ENCODE measurements at places on chromosomes 2 and 18.

GRCh38 chr2:224401641-224402342 is at the start of gene FAM124B:
FAM124B (minus strand) TSS chr2:224402107; CDS start chr2:224401768, 339 bp downstream.
- no peak for DNase-seq

GRCh38 chr2:118686346-118686745 is 161.1 kb downstream of the EN1 start:
- no peak for DNase-seq

DNA sequence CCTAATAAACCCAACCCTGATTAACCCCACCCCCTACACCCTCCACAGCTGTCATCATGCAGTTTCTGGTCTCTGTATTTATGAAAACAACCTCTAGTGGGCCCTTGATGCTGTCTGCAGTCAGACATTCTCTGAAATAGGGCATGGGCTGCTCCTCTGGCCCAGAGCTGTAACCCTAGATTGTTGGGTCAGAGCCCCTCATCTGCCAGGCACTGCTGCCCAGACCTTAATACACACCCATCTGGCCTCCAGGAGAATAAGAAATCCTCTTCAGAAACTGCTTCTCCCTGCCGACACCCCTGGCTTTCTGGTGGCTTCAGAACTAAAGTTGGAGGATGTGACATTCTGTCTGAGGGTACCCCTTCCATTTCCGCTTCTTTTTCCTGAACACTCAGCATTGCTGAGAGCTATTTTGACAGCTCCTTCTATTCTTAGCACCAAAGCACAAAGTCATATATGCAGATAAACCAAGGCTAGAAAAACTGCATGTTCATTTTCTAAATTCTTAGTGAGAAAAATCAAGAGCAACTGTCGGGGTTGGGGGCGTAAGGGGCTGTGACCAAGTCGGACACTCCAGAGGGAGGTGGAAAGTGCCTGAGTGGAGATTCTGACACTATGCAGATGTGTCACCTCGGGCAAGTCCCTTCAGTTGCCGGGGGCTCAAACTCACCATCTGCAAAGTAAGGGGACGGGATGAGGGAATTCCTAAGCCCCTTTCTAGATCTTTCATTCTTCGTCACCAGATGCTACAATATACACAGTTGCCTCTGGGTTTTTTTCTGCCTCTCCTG is 28.7 kb downstream of the SRSF7 start:
- peak; percentile 68 for DNase-seq

- DNase-seq = no peak
These were observed 124.2 kb downstream of the NFATC1 start for GRCh38 chr18:79519751-79520477.

DNA sequence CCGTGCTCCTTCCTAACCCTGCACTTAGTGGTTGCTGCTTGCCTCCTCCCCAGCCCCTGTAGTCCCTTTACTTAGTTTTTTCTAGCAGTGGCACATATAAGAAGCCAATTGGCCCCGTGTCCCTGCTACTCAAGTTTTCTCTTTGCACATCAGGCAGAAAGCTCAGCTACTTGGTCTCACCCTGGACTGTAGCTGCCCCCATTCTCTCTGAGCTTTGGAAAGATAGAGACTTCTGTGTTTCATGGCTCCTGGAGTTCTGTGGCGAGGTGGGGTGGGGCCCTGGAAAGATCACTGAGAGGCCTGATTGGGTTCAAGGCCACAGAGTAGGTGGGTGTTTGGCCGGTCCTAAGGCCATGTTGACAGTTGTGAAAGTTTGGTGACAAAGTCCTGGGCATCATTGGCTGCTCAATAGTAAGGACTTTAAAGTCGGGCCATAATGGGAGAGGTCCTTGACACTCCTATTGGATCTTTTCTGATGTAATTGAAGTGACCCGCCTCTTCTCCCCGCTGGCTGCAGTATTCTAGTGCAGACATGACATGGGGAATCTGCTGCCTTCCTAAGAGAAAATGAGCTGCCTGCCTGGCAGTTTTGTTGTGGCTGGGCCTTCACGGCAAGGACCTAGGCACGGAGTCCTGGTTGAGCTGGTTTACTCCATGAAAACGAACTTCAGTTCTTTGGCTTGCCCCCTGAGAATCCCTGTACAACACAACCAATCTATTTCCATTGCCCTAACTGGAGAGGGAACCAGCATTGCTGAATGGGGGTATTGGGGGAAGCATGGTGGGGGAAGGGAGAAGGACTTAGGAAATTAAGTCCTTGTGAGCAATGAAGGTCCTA is 26.2 kb upstream of the CYP27A1 start:
- DNase-seq = no peak

DNA sequence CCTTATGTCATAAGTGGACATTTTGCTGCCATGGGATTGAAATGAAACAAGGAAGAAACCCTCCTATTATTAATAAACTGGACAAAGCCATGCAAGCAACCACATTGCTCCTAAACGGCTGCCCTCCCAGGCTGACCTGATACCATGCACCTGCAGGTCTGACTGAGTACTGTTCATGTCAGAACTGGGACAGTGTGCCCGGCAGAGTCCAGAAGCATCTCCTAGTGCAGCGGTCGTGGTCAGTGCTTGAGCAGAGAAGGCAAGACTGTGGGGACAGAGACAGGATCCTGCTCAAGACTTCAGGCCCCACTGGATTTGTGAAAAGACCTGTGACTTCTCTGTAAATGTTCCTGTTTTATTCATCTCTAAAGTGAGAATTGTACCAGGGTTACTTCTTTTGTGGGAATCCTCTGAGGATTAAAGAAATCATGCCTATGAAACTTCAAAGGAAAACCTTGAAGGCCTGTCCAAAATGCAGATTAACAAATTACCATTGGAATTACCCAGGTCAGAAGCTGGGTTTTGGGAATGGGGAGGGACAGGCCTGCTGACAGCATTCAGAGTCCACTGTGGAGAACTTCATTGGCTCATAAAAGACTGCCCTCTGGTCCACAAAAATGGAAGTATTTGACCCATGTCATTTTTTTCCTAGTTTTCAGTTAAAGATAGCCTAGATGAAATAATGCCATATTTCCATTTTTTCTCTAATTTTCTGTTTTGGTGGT is 13.9 kb downstream of the RNF144A start:
- DNase-seq = no peak

GRCh38 chr2:227774011-227774624 is 28.4 kb downstream of the SCYGR8 start:
- DNase-seq = peak; percentile 64

DNA sequence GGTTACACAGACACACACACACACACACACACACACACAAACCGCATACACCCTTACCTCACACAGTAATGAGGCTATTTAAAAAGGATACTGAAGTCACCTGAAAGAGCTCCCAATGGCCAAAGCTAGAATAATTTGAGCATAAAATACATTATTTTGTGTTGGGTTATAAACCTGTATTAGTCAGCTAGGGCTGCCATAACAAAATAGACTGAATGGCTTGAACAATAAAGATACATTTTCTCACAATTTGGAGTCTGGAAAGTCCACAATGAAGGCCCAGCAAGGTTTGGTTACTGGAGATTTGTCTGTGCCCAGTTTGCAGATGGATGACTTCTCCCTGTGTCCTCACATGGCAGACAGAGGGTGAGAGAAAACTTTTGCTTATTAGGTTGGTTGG is 605.4 kb upstream of the REG3G start:
- no peak for DNase-seq

DNA sequence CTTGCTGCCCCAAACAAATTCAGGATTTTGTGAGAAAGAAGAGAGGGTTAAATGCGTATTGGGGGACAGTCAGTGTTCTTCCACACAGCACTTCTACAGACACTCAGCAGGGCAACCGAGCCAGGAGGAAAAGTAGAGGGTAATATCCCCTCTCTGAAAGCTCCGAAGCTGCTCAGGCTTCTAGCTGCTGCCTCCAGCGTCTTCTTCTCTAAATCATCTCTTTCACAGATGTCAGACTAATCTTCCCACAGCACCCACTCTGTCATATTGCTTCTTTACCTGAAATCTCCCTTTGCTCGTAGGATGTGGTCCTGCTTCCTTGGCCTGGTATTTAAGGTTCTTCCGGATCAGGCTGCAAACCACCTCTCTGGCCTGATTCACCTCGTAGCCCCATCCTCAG is 117.6 kb upstream of the HAAO start:
- no peak for DNase-seq

DNA sequence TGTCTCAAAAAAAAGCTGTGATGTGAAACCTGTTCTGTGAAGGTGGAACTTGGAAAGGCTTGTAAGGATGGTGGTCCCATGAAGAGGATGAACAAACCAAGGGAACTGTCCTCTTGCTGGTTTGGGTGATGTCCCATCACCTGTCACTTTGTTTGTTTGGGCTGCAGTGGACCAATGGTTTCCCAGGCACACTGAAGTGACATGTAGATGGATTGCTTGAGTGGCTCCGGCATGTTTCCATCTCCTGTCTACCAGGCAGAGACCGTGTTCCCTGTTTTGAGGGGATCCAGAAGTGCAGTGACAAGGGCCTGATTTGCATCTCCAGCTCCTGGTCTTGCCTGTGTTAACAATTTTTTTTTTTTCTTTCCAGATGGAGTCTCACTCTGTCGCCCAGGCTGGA is 8.9 kb downstream of the NEDD4L start:
- DNase-seq = no peak

- no peak for DNase-seq
These were observed 297.8 kb downstream of the MYCN start for GRCh38 chr2:16238001-16238761.

DNA sequence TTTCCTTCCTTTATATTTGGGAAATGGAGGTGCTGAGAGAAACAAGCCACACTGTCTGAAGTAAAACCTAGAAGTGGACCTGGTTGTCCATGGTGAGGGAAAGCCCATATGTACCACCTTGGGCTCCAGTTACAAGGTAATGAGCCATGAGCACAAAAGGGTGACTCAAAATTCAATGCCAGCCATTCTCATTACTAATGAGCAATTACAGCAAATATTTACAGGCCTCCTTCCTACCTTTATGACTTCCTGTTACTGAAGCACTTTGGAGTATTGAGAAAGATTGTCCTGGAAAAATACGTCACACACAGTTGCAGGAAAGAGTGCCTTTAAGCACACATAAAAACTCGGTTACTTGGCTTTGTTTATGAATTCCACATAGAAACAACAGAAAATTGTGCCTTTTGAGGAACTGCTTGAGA is 9.1 kb downstream of the EPAS1 start:
- DNase-seq = no peak

DNA sequence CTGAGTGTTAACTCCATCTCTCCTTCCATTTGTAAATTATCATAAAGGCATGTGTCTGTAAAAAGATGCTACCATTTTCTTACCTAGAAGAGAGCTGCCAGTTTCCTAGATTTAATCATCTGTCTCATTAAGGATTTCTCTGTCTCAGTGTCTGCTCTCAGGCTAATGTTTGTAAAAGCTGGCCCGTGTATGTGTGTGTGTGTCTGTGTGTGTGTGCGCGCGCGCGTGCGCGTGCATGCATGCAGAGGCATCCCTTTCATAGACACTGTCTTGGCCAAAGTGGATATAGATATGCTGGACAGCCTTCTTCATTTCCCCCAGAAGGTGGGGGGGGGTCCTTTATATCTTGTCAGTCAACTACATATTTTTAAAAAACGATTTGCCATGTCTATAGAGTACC is 18.9 kb downstream of the MGAT5 start:
- DNase-seq = no peak

DNA sequence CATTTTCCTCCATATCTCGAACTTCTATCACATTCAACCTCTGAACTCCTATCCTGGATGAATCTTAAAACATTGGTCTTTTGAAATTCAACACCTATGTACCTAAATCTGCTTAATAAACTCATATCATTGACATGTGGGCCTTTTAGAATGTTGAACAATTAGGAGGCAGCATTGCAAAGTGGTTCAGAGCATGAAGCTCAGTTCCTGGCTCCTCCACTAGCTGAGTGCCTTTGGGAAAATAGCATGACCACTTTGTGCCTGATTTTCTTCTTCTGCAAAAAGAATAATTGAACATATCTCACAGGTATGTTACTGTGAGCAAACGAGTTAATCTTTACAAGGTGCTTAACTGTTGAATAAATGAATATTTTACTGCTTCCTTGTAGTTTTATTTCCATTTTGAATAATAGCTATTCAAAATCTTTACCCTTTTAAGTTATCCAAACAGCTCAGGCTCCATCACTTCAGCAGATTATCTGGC is 14.3 kb upstream of the ITPRID2 start:
- DNase-seq = no peak

- no peak for DNase-seq
These were observed 202.9 kb downstream of the KCNH7 start for GRCh38 chr2:162635706-162636105.

- DNase-seq = peak; percentile 73
These were observed 34.3 kb upstream of the ATP6V1B1 start for GRCh38 chr2:70901227-70902066.

DNA sequence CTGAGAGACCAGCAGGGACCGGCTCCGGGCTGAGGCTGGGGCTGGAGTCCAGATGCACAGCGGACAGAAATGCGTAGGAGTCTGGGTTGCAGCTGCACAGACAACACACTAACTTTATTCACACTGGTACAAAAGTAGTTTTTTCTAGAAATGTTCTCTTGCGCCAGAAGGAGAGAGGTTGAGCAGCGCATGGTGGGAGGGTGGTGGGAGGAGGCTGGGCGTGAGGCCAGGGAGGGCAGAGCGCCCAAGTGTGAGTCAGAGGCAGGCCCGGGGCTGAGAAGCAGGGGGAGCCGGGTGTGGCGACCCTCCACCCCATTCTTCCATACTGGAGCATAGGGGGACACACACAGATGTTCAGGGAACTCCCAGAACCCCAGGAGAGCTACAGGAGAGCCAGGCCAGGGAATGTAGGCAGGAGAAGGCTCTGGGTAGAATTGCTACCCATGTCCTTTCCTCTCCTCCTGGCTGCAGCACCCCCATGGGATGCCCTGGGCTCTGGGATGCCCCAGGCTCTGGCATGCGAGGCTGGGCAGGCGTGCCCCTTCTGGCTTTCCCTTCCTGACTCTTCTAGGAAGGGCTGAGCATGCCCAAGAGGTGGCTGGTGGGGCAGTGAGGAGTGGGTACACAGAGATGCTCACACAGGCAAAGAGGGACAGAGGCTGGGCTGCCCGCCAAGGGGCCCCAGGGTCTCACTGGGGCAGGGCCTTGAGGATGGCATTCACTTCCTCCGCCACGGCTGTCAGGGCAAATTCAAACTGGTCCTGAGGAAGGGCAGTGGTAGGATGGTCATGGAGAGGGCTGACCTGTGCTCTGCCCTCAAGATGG is 10.6 kb downstream of the DNAJB2 start:
- no peak for DNase-seq

GRCh38 chr2:148936857-148937450 is 61.9 kb downstream of the KIF5C start:
- DNase-seq = peak; percentile 33

GRCh38 chr18:21129566-21130216 is 18.1 kb upstream of the ROCK1 start:
- DNase-seq = no peak

DNA sequence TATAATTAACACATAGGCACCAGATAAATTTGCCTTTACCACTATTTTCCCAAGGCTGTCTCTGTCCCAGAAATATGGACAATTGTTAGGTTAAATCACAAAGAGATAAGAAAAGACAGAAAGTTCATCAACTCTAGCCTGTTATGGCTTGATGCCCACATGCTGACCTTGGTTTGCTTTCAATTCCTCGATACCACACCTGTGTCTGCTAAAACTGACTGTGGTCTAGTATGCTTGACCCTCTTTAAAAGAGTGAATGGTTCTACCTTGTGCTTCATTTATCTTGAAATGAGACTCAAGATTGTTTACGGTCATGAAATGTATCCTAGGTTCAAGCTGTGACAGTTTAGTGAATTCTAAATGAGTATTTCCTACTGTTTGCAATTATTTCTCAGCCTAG is 909.0 kb upstream of the LRRTM1 start:
- no peak for DNase-seq
